ENCODE measurements at places on chromosomes 11 and 22.

DNA sequence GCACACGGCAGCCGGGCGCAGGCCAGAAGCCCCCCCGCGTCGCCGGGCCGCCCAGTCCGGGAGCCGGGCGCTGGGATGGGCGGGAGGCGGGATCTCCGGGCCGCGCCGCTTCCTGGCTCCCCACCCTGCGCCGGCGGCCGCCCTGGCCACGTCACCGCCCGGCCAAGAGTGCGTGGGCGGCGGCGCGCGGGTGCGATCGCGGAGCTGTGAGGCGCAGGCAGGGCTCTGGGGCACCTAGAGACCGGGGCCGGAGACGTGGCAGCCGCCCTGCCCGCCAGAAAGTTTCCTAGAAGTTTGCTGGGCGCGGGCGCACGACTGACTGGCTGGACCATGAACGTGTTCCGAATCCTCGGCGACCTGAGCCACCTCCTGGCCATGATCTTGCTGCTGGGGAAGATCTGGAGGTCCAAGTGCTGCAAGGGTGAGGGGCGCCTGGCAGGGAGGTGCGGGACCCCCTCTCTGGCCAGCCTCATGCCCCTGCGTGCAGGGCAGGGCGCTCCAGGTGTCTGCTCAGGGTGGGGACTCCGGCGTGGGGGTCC is at the start of gene KDELR3:
Gene KDELR3, plus strand, starts transcription at position 193 of the 539 bp plus-strand sequence. Its CDS starts 138 bp downstream, at position 331.
- no peak for DNase-seq

DNA sequence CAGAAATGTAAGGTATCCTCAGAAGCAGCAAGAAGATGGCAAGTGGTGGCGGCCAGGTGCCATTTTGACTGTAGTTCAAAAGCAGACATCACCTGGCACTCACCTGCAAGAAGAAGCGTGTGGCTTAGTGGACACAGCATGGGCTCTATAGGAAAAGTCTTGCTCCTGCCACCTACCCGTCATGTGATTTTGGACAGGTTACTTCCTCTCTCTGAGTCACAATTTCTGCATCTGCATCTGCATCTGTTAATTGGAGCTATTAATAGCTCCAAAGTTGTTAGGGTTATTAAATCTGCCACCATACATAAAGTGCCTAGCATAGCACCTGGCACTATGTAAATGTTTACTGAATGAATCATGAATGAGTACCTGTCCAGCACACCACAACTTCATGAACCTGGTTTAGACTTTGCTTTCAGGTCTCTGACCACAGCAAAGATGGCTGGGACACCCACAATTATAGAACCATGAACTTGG is 16.8 kb downstream of the RAB30 start:
- DNase-seq, result no peak

- no peak for DNase-seq
These were observed 7.6 kb downstream of the FXYD2 start for GRCh38 chr11:117816846-117817367.

- no peak for DNase-seq
These were observed 560 bp downstream of the TBX1 start for GRCh38 chr22:19760951-19761724.

DNA sequence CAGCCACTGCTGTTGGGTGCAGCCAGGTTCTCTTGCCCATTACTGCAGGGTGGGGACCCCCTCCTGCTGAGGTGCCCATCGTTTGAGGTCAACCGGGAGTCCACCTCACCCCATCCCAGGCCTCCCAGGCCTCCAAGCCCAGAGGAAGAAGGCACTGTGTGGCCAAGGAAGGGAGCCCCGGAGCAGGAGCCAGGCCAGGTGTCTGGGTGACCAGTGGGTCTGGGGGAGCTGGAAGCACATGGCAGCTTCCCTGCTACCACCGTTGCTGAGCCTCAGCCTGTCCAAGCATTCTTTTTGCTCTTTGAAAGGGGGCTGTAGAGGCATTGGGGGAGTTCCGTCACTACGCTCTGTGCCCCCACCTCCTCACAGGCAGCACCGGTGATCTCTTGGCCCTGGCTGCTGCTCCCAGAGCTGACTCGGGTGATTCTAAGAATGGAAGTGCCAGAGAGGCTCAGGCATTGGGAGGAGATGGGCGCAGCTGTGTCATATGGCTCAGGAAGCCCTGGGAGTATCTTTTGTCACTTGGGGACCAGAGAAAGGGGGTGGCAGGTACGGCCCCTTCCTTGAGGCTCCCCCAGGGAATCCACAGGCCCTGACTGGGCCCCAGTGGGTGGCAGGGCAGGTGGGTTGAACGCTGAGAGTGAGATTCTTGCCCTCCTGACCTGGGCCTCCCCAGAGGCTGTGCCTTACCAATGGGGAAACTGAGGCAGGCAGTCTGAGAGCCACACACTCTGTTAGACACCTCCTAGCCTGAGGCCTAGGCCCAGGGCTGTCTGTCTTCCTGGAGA is 1.9 kb downstream of the SEPTIN5 start:
- no peak for DNase-seq

DNA sequence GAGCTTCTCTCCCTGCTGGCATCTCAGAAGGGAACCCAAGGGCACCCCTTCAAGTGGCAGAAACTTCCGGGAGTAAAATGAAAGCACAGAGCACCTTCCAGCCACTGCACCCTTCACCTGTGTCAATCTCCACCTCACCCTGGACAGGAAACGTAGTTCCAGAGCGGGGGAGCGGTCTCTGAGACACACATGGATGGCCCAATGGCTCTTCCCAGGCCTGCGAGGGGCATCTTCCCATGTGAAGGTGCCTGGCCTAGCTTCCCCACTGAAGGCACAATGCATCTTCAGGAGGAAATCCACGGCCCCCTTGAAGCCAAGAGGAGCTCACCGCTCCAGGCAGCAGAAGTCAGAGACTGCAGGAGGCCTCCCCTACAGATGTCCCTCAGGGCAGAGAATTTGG is 234.2 kb downstream of the BRD1 start:
- DNase-seq, result no peak

- no peak for DNase-seq
These were observed 1.3 kb downstream of the ASCL3 start for GRCh38 chr11:8941341-8942103.

GRCh38 chr22:40237788-40238424 is 60.2 kb downstream of the TNRC6B start:
- DNase-seq, result no peak

DNA sequence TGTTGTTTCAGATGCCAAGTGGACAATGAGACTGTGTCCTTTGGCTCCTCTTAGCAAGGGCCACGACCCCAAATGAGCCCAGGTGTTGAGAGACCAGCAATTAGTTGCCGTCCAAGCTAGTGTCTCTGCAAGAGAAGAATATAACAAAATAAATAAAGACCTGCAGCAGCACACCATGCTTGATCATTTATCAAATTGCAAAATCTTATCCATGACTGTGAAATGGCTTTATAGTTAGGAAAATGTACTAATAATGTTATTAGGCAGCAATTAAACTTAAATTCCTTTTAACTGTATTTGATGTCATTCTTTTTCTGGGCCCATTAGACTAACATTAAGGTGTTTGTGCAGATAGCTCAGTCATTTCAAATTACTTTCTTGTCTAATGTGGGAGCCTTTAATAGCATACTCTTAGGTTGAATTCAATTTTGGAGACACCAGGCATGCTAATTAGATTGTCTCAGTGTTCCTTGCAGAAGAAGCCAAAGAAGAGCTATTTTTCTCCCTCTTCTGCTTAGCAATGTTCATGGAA is 176.1 kb downstream of the RRAS2 start:
- no peak for DNase-seq

DNA sequence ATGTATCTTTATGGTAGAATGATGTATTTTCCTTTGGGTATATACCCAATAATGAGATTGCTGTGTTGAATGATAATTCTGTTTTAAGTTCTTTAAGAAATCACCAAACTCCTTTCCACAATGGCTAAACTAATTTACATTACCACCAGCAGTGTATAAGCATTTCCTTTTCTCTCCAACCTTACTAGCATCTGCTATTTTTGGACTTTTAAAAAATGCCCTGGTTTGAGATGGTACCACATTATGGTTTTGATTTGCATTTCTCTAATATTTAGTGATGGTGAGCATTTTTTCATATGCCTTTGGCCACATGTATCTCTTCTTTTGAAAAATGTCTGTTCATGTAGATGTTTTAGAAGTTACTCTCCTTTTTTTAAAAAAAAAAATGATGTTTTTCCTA is 142.0 kb downstream of the METTL15 start:
- DNase-seq, result no peak

GRCh38 chr22:45516923-45517675 is 14.4 kb downstream of the FBLN1 start:
- DNase-seq, result no peak

DNA sequence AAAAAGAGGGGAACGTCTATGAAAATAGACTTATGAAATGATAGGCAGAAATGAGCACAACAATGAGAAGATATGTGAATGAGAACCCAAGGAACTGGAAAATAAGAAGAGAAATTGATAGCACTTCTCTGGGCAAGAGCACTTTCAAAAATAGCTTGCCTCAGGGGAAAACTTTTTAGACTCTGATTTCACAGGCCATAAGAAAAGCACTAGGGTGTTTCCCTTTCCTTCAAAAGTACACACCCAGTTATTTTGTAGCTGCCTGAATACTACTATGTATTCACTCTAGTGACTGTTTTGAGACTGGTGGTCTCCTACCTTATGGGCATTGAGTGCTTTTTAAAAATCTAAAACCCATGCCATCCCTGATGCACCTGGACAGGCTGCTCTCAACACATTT is 172.3 kb upstream of the SOX6 start:
- no peak for DNase-seq

DNA sequence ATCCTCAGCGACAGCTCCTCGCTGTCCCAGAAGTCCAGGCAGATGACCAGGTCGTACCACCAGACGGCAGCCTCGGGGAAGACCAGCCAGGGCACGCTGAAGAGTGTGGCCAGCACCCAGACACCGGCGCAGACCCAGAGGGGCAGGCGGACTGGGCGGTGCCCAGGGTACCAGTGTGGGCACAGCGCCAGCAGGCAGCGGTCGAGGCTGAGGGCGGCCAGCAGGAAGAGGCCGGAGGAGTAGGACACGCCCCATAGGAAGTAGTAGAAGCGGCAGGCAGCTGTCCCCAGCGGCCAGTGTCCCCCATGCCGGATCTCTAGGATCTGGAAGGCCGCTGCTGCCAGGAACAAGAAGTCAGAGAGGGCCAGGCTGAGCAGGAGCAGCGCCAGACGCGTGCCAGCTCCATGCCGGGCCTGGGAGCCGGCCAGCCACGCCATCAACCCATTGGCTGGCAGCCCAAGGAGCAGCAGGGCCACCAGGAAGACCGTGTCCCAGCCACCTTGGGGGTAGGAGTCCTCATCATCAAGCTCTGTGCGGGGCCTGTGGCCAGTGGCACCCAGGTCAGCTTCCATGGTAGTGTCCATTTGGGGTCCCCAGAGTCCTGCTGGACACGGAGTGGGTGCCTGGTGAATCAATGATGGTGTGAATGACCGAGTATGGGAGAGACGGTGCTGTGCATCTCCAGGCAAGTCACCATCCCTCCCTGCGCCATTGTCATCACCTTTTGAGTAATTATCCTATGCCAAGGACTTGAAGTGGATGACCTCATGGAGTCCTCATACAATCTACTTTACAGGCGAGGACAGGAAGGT is at the start of gene GPR152:
Gene GPR152, minus strand, starts transcription at position 589 of the 812 bp plus-strand sequence. Its CDS starts 5 bp downstream, at position 584.
- DNase-seq, result no peak

- no peak for DNase-seq
These were observed 21.1 kb upstream of the UPK3A start for GRCh38 chr22:45263463-45264269.

GRCh38 chr11:35145271-35145670 is 6.3 kb downstream of the CD44 start:
- DNase-seq, result no peak

DNA sequence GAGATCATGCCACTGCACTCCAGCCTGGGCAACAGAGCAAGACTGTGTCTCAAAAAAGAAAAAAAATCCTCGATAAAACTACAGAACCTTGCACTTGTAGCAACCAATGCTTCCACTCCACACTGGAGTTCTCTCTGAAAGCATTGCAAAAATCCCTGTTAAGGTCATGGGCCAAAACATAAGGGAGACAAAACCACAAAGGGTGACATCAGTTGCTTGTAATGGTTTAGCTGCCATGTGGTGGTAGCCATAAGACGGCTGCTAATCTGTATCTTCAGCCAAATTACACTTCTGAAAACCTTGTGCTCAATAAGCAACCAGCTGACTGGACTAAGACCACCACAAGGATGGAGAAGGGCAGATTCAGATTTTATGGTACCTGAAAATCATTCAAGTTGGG is 20.6 kb upstream of the TPH1 start:
- DNase-seq, result no peak

DNA sequence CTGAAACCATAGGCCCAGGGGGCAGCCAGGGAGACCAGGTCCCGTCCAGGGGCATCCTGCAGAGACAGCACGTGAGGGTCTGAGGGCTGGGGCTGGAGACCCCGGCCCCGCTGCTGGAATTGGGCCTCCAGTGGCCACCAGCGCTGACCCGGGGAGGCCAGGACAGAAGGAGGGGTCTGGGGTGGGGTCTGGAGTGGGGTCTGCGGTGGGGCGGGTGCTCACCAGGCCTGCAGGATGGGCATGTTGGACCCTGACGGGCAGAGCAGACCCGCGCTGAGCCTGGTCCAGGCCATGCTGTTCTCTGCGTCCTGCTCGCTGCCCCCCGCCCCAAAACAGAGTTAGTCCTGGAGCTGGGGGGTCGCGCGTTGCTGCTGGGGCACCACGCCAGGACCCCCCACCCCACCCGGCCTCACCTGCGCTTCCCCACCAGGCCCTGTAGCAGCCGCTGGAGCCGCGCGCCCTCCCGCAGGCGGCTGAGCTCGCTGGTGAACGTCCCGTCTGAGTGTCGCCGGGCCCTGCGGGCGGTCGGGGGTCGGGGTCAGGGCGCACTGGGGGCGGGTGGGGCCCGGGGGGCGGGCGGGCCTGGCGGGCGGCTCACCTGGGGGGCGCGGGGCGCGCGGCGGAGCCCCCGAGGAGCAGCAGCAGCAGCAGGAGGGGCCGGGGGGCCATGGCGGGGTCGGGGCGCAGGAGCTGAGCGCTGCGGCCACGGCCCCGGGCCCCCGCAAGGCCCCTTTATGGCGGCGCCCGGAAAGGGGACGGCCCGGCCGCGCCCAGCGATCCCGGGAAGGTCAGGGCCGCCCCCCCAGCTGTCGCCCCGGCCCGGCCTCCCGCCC is at the start of gene SCT:
Gene SCT, minus strand, starts transcription at position 707 of the 833 bp plus-strand sequence. Its CDS starts 38 bp downstream, at position 669.
- DNase-seq, result no peak

GRCh38 chr11:106523171-106523570 is 445.7 kb downstream of the AASDHPPT start:
- no peak for DNase-seq

DNA sequence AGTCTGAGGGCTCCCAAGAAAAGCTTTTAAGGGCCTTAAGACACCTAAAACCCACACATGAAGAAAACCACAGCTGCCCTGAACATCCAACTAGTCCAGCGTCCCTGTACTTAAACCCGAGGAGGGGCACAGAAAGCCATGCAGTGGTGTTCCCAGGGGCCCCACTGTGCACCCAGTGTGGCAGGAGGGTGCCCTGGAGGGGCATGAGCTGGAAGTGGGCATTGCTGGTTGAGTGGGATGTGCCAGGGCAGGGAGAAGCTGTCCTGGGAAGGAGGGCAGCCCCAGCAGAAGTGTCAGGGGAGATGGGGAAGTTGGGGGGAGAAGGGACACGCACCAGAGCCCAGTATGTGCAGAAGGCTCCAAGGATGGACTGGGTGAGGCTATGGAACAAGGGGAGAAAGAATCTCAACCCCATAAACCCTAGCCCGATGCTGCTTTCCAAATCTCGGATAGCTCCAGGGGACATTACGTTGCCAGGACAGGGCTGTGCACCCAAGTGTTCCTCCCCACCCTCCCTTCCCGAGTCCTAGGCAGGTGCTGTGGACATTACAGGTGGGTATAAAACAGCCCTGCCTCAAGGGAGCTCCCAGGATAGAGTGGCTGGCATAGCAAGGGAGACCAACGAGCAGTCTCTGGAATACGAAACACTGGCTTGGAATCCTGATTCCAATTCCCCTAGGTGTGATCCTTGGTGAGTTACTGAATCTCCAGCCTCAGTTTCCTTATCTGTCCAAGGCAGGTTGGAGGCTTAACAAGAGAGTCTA is 44.2 kb downstream of the SHANK2 start:
- DNase-seq, result no peak

Data from esophagus squamous epithelium (tissue), 5 donors.